HFFc6 (cell line): ENCODE measurements at places on chromosomes 13 and 19.

- DNase-seq = no peak
These were observed 574.0 kb downstream of the EFNB2 start for GRCh38 chr13:105961438-105961837.

GRCh38 chr13:72390909-72391308 is 336.5 kb downstream of the MZT1 start:
- peak; percentile 2 for DNase-seq

- DNase-seq = no peak
These were observed 15.4 kb upstream of the TMEM160 start for GRCh38 chr19:47063874-47064273.

DNA sequence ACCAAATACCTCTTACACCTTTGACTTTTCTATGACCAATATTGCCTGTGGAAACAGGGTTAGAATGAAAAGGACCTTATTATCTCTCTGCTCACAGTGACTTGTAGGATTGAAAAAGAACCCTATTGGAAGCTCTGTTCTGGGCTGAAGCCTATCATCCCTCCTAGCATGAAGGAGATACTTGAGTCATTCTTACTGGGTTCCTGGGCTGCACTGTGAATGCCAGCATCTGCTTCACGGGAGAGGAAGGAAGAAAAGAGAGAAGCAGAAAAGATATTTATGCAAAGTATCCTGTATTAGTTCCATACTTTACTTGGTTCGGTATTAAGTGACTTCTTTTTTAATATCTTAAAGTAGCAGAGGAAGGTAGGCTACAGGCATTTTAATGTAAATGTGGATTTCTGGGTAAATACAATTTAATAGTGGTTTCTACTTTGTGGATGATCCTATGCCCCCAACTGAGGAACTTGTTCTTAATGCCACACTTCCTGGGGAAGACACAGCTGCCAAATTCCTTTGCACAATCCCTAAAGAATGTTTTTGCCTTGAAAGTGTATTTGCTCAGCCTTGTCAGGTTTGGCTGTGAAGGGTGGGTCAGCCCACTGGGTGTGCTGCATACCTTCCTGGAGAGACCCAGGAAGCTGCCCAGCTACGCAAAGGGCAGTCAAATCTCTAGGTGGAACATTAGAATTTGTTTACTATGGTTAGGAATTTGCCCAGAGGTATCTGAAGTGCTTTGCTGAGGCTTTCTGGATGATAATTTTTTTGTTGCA is 13.7 kb upstream of the SCEL start:
- DNase-seq = no peak

DNA sequence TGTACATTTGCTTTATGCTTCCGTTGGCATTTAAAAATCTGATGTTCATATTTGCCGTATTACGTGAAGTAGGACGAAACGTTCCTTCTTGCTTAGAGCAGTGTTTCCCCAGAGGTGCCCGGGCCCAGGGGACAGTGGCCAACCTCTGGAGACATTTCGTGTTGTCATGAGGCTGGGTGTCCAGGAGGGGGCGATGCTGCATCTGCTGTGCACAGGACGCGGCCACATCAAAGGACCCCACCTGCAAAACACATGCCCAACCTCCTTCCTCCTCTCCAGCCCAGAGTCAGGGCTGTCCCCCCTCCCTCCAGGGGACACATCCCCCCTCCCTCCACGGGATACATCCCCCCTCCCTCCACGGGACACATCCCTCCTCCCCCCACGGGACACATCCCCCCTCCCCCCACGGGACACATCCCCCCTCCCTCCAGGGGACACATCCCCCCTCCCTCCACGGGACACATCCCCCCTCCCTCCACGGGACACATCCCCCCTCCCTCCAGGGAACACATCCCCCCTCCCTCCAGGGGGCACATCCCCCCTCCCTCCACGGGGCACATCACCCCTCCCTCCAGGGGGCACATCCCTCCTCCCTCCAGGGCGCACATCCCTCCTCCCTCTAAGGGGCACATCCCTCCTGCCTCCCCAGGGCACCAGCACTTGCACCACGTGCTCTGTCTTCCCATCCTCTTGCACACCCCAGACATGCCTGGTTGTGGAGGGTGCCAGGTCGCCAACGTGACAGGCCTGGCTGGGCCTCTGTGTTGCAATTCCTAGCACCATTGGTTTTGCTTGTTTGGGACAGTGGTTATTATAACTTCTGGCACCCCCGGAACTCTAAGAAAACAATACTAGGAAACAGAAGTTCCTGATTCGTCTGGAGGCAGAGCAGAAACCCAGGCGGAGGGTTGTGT is 46.7 kb downstream of the GAS6 start:
- DNase-seq = peak; percentile 94

DNA sequence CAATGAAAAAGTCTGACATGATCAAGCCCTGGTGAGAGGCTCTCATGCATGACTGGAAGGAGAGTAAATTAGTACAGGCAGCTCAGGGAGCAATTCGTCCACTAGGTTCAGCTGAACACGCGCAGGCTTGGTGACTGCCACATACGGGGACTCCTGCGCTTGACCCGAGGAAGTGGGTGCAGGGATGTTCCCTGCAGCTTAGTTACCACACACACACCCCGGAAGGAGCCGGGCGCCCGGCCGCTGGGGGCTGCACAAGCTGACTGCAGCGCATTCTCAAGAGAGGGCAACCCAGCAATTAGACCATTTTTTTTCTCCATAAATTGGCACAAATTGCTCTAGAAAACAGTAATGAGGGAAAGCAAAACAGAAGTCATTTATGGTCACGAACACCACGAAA is 23.0 kb upstream of the MIER2 start:
- no peak for DNase-seq

DNA sequence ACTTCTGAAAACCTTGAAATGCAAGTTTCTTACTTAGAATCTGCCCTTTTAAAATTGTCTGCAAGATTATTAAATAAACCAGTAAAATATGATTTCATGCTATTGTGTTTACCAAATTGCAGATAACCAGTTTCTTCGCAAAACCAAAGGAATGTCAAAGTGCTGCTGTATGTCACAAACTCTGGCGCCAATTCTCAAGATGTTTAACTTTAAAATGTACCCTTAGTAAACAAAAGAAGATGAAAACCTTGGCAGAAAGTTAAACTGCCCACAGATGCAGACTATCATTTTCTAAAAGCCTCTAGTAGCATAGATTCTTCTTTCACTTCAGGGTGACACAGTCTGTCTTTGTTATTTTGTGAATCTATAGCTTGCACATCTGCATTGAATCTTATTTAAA is 189.2 kb downstream of the SLITRK6 start:
- DNase-seq = no peak

- DNase-seq = peak; percentile 1
These were observed 383.1 kb upstream of the GPC6 start for GRCh38 chr13:92843549-92843948.

DNA sequence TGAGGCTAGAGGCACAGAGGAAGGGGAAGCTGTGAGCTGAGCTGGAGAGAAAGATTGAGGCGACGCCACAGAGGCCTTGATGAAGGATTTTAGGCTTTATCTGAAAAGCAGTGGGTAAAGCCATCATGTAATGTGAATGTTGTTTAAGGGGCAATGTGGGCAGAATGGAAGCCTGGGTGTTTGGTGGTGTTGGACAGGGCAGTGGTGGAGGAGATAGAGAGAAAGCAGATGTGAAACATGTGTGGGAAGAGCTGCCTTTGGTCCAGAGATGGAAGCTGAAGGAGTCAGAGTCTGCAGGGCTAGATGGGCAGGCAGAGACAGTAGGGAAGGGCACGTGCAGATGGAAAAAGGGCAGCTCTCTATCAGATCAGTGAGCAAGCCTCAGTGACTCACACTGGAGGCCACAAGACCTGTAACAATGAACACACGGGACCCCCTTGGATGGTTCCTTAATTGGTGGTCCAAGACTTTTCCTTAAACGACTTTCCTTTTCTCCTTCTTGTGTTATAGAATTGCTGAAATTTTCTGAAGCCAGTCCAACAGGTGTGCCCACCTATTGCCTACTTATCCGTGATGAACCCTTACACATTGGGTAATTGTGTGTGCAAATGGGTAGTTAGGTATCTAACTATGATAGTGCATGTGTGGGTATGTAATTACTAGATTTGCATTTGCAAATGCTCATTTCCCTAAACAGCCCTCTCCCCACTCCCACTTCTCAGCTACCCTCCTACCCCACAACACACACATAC is 21.7 kb downstream of the ZNF536 start:
- no peak for DNase-seq

GRCh38 chr19:33267706-33268105 is 34.6 kb downstream of the CEBPA start:
- no peak for DNase-seq

GRCh38 chr13:32323912-32324311 is 8.6 kb downstream of the BRCA2 start:
- DNase-seq = peak; percentile 78

DNA sequence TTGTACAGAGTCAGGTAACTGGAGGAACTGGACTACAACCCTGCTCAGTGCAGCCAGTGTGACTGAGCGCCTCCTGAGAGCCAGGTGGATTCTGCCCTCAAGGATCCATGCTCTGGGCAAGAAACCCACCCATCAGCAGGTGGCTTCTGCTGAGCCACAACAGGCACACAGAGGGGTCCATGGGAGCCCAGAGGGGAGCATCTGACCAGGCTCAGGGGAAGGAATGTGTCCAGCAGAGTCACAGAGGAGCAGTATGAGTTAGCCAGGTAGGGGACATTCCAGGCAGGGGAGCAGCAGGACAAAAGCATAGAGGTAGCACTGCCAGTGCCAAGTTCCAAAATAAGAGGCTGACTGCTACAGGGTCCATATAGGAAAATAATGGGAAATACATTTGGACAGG is 19.9 kb downstream of the DHRS12 start:
- DNase-seq = no peak

- DNase-seq = no peak
These were observed 74.2 kb downstream of the RASA3 start for GRCh38 chr13:114058051-114058867.

GRCh38 chr13:75139291-75139690 is 342.7 kb downstream of the TBC1D4 start:
- peak; percentile 56 for DNase-seq

GRCh38 chr19:52211926-52212571 is 22.2 kb downstream of the PPP2R1A start:
- no peak for DNase-seq

GRCh38 chr19:1064661-1065605 is 2.0 kb upstream of the ARHGAP45 start:
- no peak for DNase-seq
